Right forelimb (tissue), 1 donor: ENCODE measurements at places on chromosomes 5 and 9.

DNA sequence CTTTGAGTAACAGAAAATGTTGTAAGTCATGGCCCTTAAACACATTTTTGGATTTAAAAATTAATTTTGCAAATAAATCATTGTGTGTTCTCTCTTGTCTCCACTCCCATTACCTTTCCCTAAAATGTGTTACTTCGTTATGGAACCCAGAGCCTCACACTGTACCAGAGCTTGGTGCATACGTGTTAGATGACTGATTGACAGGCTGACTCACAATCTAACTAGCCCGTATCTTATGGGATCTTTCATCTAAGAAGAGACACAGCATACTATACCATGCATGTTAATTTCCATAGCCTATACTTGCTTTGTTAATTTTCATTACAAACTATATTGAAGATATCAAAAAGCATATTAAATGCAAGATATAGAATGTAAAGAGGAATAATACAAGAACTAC, 87.1 kb downstream of the SPRY4 start:
- DNase-seq: no peak

DNA sequence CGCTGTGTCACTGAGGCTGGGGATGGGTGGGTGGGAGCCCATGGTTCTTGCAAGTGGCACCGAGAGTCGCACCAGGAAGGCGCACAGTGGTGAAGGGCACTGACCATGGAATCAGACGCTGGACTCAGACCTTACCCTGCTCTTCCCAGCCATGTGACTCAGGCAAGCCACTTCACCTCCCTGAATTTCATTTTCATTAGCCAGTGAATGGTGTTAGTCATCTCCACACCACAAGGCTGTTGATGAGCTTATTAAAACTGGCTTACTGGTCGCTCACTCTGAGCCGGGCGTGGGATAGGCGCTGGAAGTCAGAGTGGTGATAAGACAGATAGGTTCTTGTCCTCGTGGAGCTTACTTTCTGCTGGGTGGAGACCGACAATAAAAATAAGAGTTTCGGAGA, 25.1 kb downstream of the FGF18 start:
- DNase-seq: no peak

DNA sequence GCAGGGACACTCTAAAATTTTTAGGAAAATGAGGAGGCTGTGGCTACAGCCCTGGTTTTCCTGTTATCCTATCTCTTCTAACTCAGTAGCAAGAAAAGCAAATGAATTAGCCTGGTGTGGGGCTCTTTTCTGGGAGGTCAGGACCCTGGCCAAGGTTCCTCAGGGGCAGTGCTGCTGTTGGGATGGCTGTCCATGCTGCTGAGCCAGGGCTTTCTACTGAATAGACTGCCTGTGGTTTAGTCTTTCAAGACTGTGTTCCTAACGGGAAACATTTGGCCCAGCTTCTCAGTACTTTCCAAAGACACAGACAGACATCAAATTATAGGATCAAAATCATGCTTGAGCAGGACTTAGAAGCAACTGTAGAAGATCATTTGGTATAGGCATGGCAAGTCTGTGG, 18.1 kb downstream of the TNC start:
- DNase-seq: no peak

DNA sequence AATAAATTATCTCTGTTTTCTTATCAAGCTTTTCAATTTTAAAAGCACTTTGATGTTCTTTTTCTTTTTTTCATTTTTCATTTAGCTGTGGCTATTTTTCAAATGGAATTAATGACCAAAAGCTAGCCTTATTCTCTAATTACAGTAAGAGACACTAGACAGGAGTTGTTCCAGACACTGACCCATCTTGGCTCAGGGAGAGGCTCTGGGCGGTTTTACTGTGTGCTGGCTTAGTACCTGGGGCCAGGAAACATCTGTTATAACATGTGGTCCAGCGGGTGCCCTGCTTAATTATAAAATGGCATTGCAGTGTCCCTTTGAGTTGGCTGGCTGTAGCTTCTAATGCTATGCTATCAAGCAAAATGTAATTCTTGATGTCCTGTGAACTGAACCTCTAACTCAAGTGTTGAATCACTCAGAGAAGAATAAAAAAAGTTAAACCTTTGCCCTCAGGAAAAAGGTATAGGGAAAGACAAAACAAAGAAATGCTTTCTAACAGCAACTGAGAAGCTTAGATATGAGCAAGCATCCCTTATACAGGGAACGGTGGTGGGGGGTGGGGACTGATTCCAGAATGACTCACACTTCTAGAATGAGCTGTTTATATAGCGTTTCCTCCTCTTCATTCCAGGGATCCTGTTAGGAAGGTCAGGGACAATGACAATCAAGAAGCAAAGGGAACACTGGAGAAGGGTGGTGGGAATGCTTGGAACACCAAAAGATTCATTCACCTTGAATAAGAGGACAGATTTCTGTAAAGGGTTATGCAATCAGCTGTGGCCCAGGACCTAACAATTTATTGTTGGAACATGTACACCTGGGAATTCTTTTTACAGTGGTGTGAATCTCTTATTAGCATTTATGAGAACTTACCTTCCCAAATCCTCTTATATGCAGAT, 58.7 kb upstream of the NFIB start:
- DNase-seq: peak; percentile 60
